Left lung (tissue), 14 donors: ENCODE measurements at places on chromosomes 7 and 10. TPM values are rescaled to one million over a fixed set of nuclear protein-coding genes. Genes with fewer than 3 reads are reported as not detected.

- DNase-seq: no peak
These were observed 546.6 kb downstream of the INHBA start for GRCh38 chr7:41156268-41156667.

GRCh38 chr10:127836176-127836575, 56.6 kb downstream of the CLRN3 start:
- DNase-seq: no peak

DNA sequence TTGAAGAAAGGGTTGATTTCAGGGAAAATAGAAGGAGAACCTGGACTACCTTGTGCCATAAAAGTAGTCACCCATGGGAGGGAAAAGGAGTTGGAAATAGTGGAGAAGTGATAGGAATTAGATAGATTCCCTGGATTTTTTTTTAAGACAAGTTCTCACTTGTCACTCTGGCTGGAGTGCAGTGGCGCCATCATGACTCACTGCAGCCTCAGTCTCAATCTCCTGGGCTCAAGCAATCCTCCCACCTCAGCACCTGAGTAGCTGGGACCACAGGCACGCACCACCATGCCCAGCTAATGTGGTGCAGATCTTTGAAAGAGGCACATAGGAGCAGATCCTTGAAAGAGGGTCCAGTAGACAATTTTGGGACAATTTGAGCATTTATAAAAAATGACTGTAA, 9.5 kb upstream of the BLNK start:
- no peak for DNase-seq

DNA sequence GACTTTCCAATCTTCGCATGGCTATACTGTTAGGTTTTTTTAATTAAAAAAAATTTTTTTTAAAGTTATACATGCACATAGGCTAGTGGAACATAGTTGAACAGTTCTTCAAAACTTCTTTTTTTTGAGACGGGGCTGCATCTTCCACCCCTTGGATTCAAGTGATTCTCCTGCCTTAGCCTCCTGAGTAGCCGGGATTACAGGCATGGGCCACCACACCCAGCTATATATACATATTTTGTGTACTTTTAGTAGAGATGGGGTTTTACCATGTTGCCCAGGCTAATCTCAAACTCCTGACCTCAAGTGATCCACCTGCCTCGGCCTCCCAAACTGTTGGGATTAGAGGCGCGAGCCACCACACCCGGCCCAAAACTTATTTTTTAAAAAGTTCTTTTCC, 17.3 kb downstream of the ZNF777 start:
- no peak for DNase-seq

- DNase-seq: no peak
These were observed 117.8 kb downstream of the TRRAP start for GRCh38 chr7:98996150-98996552.

DNA sequence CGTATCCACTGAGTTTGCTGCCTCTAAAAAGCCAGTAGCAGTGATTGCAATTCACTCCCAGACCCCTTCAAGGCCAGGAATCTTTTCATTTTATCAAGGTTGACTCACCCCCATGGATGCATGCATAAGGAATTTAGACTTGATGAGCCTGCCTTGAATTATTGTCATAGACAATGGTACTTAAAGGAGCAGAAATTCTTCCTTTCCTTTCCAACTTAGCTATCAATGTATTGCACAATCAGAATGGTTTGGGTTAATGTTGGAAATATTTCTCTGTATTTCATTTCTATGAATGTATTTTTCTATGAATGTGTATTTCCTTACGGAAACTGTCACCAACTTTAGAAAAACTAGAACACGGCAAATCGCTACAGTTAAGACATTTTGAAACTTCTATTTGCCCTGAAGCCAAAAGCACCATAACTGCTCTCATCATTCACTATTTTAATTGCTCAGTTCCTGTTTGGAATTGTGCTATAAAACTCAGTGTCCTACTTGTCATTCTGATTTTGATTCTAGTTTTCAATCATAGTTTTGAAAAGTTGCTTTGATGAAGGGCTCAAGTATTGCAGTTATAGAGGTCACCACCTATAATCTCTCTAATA, 355.7 kb upstream of the AKR1E2 start:
- DNase-seq: no peak

DNA sequence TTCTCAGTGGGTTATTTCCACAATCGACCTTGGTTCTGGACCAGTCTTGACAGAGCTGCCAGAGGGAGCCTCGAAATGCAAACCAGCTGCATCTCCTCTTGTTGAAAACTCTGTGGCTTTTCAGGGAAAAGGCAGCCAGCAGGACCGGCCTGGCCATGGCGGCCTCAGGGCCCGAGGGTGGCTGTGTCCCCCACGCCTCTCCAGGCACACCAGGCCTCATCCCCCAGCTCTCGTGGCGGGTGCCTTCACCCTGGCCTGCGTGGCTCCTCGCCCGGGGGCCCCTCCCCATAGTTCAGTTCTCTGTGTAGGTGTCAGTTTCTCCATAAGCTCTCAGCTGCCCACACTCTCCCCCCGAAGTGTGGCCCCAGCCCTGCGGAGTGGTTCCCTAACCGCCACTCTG, 63.5 kb downstream of the MGMT start:
- no peak for DNase-seq

DNA sequence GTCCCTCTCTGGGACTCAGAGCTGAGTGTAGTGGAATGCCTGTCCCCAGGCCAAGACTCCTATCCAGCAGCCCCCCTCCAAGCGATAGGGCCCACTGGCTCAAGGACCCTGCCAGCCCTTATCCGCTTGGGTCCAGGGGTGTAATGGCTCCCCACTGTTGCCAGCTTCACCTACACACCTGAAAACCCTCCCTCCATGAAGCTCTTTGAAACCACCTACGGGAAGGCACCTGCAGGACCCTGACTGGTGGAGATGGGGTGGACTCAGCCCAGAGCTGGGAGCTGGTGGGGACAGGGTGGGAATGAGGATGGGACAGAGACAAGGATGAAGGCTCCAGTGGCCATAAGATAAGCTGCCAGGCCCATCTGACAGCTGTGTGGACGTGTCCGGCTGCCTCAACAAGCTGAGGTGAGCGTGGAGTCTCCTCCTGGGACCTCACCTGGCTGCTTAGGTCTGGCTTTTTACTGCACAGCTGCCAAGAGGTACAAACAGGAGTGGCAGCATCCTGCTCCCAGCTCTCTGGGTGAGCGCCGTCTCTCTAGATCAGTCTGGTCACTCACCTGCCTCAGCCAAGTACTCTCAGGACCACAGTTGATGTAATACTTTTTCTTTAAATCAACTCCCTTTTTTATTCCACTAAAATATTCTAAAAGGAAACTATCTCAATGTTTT, 41.9 kb downstream of the DRGX start:
- no peak for DNase-seq

GRCh38 chr10:100413173-100413572, 49.6 kb upstream of the WNT8B start:
- no peak for DNase-seq

DNA sequence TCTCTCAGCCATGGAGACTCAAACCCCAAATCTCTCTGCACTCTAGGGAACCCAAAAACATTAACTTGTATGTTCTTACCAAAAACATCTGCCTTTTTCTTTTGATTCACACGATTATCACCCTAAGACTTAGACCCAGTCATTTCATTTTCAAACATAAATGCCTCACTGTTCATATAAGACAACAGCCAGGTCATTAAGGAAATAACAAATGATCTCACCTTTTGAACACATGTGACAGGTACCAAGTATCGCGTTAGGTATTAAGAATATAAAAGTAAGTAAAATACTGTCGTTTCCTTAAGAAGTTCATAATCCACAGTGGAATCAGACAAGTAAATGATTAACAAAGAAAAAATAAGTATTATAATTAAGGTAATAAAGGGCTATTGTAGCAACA, 8.8 kb downstream of the TM9SF3 start:
- DNase-seq: no peak

GRCh38 chr7:87058744-87059524, 520 bp downstream of the ELAPOR2 start:
- no peak for DNase-seq

GRCh38 chr7:26704786-26705185, 159.6 kb downstream of the SKAP2 start:
- DNase-seq: no peak

DNA sequence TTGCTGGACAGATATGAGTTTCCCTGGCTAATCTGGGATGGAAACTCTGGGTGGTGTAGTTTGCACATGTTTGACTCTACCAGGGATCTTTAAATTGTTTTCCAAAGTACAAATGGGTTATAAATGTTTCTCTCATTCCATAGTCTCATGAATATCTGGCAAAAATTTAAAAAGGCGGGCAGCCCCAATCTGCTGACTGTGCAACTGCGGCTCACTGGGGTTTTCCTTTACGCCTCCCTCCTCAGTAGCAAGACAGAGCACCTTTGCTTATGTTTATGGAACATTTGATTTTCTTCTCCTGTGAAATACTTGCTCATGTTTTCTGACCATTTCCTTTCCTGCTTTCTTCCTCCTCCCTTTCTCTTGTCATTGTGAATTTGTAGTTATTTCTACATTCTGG, 105.0 kb downstream of the ADAM12 start:
- no peak for DNase-seq

GRCh38 chr10:123135415-123136141, at the start of gene HMX3:
Gene HMX3, plus strand, starts transcription at chr10:123135970. Its CDS starts 81 bp downstream, at chr10:123136051.
- no peak for DNase-seq

- no peak for DNase-seq
These were observed 68.4 kb downstream of the ETV1 start for GRCh38 chr7:13921062-13921461.

DNA sequence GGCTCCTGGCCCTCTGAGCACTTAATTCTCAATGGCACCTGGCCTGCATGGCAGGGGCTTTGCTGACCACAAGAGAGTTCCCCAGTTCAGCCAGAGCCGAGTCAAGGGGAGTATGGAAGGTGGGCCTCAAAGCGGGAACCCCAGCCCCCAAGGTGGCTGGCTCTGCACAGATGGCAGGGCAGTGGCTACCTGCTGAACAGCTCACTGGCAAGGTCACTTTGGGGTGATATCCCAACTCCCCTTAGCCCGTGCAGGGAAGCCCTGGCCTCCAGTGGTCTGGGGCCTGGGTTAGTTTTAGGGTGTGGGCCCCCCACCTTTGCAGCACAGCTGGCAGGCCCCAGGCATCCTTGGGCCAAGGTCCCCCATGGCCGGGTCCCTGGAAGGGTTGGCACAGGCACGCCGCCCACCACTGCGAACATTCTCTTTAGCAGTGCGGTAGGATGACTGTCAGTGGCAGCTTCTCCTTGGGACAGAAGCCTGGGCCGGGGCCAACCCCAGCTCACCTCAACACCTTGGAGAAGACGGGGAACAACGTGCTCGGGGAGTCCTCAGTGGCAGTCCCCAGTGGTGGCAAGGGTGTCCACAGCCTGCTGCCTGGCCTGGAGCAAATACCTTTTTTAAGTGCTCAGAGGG, 36.8 kb downstream of the PPIF start:
- DNase-seq: no peak

DNA sequence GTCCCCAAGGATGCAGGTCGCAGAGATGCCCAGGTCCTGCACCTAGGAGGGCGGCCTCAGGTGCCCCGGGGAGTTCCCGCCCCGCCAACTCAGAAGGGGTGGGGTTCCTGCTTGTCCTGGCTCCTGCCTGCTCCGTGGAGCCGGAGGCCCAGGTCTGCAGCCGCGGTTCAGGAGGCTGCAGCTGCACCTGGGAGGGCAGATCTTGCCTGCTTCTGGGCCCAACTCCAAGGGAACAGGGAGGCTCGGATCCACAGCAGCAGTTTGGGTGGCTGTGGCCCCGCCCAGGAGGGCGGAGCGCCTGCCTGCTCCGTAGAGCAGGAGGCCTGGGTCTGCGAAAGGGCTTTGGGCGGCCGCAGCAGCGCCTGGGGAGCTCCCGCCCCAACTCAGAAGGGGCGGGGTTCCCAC, 108.2 kb upstream of the EGR2 start:
- DNase-seq: no peak

- DNase-seq: no peak
These were observed 14.5 kb upstream of the ZNF273 start for GRCh38 chr7:64888561-64888900.

GRCh38 chr7:879093-879492, 2.7 kb downstream of the GET4 start:
- no peak for DNase-seq

DNA sequence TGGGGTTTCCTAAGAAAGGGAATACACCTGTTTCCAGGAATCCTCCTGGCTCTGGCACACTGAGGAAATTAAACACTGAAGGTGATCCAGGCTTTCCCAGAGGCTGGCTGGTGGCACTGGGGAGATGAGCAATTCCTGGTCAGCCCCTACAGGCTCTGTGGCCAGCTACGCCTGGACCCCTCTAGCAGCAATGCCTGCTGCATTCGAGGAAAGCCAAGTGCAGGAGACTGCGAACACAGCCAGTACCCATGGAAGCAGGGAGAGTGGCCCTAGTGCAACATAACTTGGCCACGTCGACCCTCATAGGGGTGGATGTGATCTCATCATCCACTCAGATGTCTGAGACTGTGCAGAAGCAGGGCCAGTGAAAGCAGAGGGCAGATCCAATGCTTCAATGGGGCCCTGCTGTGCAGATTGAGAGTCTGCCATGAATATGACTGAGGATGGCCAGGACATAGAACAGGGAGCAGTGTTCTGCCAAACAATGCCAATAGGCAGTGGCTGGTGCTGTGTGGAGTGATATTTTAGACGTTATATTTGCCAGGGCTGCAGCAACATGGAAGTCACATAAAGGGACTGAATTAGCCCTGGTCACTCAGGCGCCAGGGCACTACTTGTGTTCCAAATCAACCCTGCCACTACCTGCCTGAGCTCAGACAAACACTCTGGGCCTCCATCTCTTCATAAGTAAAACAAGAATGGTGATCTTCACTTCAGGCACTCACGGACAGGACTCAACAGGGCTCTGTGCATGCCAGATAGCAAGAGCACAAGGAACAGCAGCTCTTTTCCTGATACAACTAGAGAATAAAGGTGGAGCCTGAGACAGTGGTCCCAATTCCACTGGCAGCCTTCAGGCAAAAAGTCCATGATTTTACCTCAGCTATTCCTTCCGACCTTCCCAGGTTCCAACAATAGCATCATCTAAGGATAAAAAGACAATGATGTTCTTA, 2.4 kb downstream of the ZNF488 start:
- DNase-seq: no peak

- no peak for DNase-seq
These were observed at the start of gene HIP1 for GRCh38 chr7:75738604-75738974. Gene HIP1, minus strand, starts transcription at chr7:75738941. Its CDS starts 21 bp downstream, at chr7:75738920.

GRCh38 chr10:97378933-97379921, 21.9 kb downstream of the RRP12 start:
- DNase-seq: no peak

- DNase-seq: no peak
These were observed 237.7 kb upstream of the CCDC6 start for GRCh38 chr10:60144099-60144498.

DNA sequence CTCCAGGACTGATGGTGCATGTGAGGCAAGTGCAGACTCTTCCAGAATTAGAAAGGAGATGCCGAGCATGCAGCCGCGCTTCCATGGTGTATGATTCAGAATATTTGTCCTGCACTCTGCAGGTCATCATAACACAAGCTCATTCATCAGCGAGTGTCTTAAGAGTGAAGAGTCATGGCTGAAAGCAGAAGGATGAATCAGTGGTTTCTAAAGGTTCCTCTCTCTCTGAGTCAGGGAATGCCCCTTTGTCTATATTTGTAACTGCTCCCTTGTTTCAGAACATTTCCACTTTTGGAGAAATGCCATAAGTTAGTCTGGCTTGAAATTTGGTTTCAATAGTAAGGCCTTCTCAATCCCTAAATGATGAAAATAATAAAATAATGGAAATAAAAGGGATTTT, 52.3 kb downstream of the HECW1 start:
- DNase-seq: no peak

The EBF3 gene
- total RNA-seq: not detected

The IL15RA gene
- 46.2 TPM for total RNA-seq

The GRM3 gene
- total RNA-seq: not detected

The OGDHL gene
- total RNA-seq: 0.39 TPM

The TMEM26 gene
- 1.3 TPM for total RNA-seq

The OR6V1 gene
- not detected for total RNA-seq

The HTR7 gene
- total RNA-seq: 0.12 TPM

The SFTPA1 gene
- 3,930 TPM for total RNA-seq

The C7orf57 gene
- 1.6 TPM for total RNA-seq

The SH2D4B gene
- total RNA-seq: 0.23 TPM
